ENCODE measurements at places on chromosomes 6 and 20.

- no peak for DNase-seq
Observed at GRCh38 chr6:98875375-98875774, 41.0 kb downstream of the POU3F2 start.

- no peak for DNase-seq
Observed at GRCh38 chr6:52925919-52926792, 16.7 kb upstream of the GSTA3 start.

- DNase-seq = no peak
Observed at GRCh38 chr20:3550837-3551236, 80.0 kb downstream of the ATRN start.

DNA sequence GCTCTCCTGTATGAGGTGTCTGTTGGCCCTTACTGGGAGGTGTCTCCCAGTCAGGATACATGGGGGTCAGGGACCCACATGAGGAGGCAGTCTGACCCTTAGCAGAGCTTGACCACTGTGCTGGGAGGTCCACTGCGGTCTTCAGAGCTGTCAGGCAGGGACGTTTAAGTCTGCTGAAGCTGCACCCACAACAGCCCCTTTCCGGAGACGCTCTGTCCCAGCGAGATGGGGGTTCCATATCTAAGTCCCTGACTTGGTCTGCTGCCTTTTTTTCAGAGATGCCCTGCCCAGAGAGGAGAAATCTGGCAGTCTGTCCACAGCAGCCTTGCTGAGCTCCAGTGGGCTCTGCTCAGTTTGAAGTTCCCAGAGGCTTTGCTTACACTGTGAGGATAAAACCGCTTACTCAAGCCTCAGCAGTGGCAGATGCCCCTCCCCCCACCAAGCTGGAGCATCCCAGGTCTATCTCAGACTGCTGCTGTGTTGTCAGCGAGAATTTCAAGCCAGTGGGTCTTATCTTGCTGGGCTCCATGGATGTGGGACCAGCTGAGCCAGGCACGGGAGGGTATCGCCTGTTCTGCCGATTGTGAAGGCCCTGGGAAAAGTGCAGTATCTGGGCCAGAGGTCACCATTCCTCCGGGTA is 36.3 kb upstream of the IBTK start:
- DNase-seq = no peak

DNA sequence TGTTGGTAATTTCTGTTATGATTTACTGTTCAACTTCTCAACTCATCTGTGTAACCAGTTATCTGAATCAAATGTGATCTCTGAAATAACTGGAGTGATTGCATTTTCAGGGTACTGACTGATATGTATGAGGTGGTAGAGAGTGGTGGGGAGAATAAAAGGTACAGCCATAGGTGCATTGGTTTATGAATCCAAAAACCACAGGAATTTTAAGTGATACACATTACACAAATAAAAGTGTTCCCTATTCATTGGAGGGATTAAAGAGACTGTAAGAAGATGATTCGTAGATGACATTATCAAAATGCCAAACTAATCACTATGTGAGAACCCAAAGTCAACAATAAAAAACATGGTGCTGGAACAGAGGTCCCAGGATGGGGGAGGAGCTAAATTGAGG is 158.7 kb upstream of the RSPO3 start:
- DNase-seq = no peak

DNA sequence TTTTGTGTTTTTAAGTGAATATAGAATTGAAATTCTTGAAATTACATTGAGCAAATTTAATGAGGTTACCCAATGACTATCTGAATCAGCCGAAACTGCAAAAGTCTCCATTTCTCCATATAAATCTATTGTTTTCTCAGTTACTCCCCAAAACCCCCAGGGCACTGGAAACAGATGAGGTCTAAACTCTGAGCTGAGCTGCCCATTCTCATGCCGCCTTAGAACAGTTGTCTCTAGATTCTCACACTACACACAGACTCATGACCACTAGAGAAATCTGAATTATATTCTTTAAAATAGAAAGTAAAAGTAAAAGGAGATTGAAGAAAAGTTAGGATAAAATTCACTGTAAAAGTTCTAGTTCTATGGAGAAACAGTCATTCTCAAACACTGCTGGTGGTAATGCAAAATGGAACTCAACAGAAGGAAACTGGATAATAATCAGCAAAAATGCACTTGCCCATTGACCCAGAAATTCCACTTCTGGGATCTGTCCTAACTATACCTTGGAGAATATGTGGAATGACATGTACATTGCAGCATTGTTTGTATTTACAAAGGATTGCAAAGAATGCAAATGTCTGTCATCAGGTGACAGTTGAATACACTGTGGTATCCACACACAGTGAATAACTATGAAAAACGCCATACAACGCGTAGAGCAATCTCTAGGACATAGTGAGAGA is 125.5 kb downstream of the IPCEF1 start:
- no peak for DNase-seq

GRCh38 chr20:2688041-2688591 is 4.5 kb upstream of the EBF4 start:
- peak; percentile 76 for DNase-seq

GRCh38 chr6:144219056-144219685 is 66.0 kb upstream of the UTRN start:
- peak; percentile 84 for DNase-seq

- no peak for DNase-seq
Observed at GRCh38 chr20:39563349-39563748, 601.2 kb downstream of the DHX35 start.

- DNase-seq = no peak
Observed at GRCh38 chr6:112557435-112557834, 210.3 kb downstream of the RFPL4B start.

DNA sequence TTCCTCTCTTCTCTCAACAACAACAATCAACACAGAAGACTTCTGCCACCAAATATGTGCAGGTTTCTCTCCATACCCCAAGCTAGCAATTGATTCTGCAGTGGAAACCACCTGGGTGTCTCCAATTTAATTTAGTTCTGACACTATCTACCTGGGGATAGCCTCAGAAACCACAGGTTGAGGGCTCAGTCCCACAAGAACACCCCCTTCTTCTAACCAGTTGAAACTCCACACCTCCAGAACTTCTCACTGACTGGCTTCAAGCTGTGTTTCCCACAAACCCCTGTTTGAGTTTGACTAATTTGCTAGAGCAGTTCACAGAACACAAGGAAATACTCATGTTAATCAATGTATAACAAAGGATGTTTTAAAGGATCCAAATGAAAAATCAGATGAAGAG is 52.5 kb upstream of the SPTLC3 start:
- DNase-seq = no peak

DNA sequence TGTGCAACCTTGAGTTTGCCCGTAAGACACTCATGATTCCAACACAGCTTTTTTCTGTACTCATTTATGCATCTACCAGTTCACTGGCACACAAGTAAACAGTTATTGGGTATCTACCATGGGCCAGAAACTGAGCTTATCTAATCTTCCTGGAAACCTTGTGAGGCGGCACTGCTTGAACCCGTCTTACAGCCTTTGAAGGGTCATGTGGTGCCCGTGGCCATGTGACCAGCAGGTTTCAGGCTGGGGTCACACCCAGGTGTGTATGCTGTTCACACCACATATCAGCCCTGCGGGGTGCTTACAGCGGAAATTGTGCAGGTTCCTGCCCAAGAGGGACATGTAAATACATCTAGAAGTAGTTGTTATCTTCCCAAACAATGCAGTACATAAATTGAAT is 6.1 kb downstream of the THBD start:
- no peak for DNase-seq

GRCh38 chr6:13814938-13815575 is 700 bp upstream of the MCUR1 start:
- DNase-seq = peak; percentile 45

DNA sequence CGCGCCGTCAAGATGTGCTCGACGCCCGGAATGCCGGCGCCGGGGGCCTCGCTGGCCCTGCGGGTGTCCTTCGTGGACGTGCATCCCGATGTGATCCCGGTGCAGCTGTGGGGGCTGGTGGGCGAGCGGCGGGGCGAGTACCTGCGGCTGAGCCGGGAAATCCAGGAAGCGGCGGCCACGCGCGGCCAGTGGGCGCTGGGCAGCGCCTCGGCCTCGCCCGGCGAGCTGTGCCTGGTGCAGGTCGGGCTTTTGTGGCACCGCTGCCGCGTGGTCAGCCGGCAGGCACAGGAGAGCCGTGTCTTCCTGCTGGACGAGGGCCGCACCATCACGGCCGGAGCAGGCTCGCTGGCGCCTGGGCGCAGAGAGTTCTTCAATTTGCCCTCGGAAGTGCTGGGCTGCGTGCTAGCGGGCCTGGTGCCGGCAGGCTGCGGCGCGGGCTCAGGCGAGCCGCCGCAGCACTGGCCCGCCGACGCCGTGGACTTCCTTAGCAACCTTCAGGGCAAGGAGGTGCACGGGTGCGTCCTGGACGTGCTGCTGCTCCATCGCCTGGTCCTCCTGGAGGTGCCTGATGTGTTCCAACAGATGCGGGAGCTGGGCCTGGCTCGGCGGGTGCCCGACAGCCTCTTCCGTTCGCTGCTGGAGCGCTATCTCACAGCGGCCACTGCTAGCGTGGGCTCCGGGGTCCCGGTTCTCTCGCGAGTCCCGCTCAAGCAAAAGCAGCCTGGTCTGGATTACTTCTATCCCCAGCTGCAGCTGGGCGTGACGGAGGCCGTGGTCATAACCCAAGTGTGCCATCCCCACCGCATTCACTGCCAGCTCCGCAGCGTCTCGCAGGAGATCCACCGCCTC is 656 bp downstream of the TDRD6 start:
- no peak for DNase-seq

- peak; percentile 90 for DNase-seq
Observed at GRCh38 chr6:99330159-99330558, 19.3 kb downstream of the FAXC start.

DNA sequence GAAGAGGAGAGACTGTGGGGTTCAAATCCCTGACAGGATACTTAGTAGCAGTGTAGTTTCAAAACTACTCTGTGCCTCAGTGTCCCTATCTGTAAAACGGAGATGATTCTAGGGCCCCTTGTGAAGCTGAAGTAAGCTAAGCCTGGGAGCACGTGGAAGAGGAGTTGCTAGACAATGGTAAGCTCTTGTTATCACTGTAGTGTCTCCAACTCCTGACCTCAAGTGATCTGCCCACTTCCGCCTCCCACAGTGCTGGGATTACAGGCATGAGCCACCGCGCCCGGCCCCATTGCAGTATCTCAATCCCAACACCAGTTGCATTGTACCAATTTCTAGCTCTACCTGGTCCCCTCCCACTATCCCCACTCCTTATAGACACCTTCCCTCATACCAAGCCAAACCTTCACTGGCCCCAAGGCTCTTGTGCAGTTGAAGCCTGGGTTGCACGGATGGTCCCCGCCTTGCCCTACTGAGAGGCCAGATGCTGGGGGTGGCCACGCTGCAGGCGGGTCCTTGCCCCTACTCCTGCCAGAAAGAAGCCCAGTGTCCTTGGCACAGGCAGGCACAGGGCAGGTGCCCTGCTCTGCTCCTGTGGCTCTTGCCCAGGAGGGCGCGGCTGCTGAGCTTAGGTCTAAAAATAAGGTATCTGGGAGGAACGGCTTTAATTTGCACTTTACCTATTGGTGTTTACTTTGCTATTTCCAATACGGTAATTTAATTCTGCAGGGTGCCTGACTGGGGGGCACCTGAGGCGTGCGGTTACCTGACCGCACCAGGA is 118.1 kb downstream of the VEGFA start:
- DNase-seq = no peak

GRCh38 chr6:16400248-16400760 is 161.9 kb downstream of the GMPR start:
- no peak for DNase-seq

GRCh38 chr6:96563853-96564252 is 925 bp downstream of the FHL5 start:
- DNase-seq = no peak
